Activated CD4-positive, alpha-beta memory T cell treated with anti-CD3 and anti-CD28 coated beads, Interleukin-2, amount 10 ng/mL, durations not matched to agents 7 days and 5 days (primary cell): ENCODE measurements at places on chromosomes 5 and 9.

- no peaks in the 10 kb centered on the region for H3K36me3 ChIP-seq
- no peak overlapping the region for H3K4me3 ChIP-seq
- H3K27me3 ChIP-seq, result no peaks in the 10 kb centered on the region
Measured at GRCh38 chr9:10674586-10674985, 61.8 kb upstream of the PTPRD start.

DNA sequence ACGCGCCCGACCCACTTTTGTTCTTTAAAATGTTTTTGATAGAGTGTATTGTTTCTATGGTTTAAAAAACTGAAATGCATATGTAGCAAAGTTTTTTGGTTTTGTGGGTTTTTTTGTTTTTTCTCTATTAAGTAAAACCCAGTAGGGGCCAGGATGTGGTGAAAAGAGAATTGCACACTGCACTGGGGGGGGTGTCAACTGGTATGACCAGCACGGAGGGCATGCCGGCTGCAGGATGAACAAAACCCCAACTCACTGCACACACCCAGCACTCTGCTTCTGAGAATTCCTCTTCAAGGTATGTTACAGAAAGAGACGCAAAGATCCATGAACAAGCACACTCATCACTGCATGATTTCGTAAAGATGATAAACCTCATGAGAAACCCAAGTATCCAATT, 75.0 kb downstream of the STK10 start:
- H3K4me3 ChIP-seq, result peak overlapping the region; percentile 74
- peaks cover 88% of the 10 kb centered on the region for H3K4me1 ChIP-seq
- no peaks in the 10 kb centered on the region for H3K27me3 ChIP-seq
- H3K27ac ChIP-seq, result peak overlapping the region; percentile 99
- peak; percentile 92 for DNase-seq
- H3K36me3 ChIP-seq, result peaks cover 78% of the 10 kb centered on the region

DNA sequence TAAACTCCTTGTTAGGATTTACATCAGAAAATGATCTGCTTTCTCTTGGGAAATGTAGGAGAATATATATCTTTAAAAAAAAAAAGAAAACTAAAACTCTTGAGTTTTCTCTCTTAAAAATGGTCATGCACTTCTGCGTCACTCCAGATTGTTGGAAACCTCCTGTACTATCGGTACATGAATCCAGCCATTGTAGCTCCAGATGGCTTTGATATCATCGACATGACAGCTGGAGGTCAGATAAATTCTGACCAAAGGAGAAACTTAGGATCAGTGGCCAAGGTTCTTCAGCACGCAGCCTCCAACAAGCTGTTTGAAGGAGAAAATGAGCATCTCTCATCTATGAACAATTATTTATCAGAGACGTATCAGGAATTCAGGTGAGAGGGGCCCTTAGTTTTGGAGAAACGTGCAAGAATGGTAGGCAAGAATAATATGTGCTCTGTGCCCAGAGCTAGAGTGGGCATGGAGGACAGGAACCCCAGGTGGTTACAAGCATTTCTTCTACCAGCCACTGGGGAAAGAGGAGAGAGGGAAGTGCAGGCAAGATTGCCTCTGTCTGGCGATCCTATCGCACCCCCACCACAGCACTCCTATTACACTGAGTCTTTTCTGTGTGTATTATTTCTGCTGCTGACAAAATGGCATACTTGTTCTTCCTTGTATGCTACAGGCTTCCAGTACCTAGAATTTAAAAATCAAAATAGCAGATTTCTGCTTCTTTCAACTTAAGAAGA, 41.4 kb upstream of the F2R start:
- peaks cover 80% of the 10 kb centered on the region for H3K36me3 ChIP-seq
- DNase-seq, result no peak
- H3K4me1 ChIP-seq, result no peaks in the 10 kb centered on the region
- H3K27me3 ChIP-seq, result no peaks in the 10 kb centered on the region
- H3K4me3 ChIP-seq, result no peak overlapping the region

DNA sequence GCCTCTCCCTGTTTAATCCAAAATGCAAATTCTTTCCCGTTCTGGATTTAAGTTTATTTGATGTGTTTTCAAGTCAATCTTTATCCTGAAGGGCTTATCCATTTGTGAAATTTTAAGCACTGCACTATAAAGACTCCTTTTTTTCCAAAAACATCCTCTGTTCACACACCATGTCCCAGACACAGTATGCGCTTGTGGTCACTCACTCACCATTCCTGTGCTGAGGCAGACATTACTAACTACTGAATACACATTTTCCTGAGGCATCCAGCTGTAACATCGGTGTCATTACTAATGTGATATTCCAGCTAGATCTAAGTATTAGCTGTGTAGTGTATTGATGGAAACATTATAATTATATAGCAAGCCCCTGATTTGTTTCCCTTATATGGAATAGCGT, 298.4 kb downstream of the KCTD16 start:
- no peak overlapping the region for H3K4me3 ChIP-seq
- no peaks in the 10 kb centered on the region for H3K36me3 ChIP-seq
- DNase-seq, result no peak

GRCh38 chr9:111744363-111744762, 50.4 kb downstream of the SHOC1 start:
- no peaks in the 10 kb centered on the region for H3K27me3 ChIP-seq
- H3K27ac ChIP-seq, result no peak overlapping the region
- H3K4me3 ChIP-seq, result no peak overlapping the region
- no peak for DNase-seq
- H3K4me1 ChIP-seq, result peaks cover 4% of the 10 kb centered on the region

GRCh38 chr9:87198716-87199115, 251.4 kb upstream of the GAS1 start:
- H3K27ac ChIP-seq, result no peak overlapping the region
- H3K4me1 ChIP-seq, result no peaks in the 10 kb centered on the region
- H3K27me3 ChIP-seq, result peaks cover 17% of the 10 kb centered on the region
- no peak overlapping the region for H3K4me3 ChIP-seq
- DNase-seq, result no peak

DNA sequence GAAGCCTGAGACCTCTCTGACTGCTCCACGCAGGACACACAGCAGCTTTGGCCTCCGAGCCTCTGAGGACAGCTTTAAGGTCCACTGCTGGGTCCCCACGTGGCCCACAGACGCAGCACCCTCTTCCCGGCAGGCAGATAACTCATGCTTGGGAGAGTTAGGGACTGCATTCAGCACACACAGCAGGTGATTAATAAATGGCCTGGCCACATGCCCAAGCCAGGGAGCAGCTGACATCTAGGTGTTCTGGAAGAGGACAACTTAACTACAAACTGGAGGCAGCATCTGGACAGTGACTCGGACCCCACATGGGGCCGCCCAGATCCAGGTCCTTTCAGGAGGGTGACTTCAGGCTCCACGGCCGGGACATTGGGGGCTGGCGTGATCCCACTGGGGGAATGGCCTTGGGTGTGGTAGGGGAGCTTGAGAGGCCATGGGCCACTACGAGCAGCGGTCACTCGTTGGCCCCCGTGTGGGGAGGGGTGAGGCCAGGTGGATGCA, 11.3 kb downstream of the NINJ1 start:
- H3K4me1 ChIP-seq, result peaks cover 37% of the 10 kb centered on the region
- H3K27me3 ChIP-seq, result no peaks in the 10 kb centered on the region
- H3K27ac ChIP-seq, result no peak overlapping the region
- no peak overlapping the region for H3K4me3 ChIP-seq
- DNase-seq, result no peak

DNA sequence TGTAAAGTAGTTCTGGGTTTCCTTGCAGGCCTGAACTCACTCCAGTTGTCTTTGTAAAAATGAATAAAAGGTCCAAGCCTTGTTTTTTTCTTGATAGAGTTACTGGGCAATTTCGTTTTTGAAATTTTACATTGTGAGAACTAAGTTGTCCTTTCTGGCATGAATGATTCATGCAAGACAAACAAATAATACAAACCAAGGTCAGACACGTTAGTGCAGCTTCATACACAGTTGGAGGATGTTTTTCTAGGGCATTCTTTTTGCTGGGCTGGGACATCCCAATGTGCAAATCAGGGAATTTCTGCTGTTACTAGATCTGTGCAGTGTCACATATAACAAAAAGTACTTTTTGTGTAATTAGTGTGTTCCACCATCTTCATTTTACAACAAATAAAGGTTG, 96.0 kb downstream of the MEGF10 start:
- no peak for DNase-seq
- no peaks in the 10 kb centered on the region for H3K4me1 ChIP-seq
- peaks cover 11% of the 10 kb centered on the region for H3K27me3 ChIP-seq
- H3K27ac ChIP-seq, result no peak overlapping the region
- H3K4me3 ChIP-seq, result no peak overlapping the region
- no peaks in the 10 kb centered on the region for H3K36me3 ChIP-seq

DNA sequence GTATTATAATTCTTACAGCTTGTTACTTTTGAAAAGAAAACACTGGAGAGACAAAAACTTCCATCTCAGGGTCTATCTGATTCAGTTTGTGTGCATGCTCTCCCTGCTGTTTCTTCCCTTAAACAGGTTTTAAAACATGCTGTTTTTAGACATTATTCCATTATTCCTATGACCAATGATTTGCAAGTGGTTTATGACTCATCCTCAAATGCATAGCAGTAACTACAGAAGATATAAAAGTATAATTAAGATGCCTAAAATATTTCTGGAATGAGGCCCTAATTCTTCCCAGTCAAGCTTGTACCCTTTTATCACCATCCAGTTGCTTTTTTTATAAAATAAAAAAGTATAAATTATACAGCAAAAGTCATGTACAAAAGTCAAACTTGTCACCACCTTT, 3.7 kb downstream of the DTWD2 start:
- DNase-seq, result no peak
- no peaks in the 10 kb centered on the region for H3K27me3 ChIP-seq
- peaks cover 13% of the 10 kb centered on the region for H3K4me1 ChIP-seq

DNA sequence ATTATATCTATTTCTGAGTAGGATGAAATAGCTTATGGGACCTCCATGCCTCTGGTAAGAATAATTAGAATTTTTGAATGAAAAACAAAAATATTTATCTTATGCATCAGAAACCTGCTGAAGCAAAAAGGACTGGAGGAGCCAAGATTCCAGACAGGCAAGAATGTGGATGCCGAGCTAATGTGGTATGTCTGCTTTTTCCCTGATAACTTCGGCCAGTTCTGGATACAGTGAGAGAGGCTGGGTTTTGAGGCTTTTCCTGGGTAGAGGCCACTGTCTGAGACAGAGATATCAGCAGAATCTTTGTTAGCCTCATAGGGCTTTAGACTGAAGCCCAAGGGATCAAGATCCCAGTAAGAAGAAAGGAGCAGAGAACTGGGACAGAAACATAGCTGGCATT, 5.2 kb upstream of the CTNND2 start:
- H3K4me1 ChIP-seq, result peaks cover 3% of the 10 kb centered on the region
- no peak overlapping the region for H3K4me3 ChIP-seq
- no peak for DNase-seq
- no peaks in the 10 kb centered on the region for H3K36me3 ChIP-seq
- H3K27me3 ChIP-seq, result peaks cover 16% of the 10 kb centered on the region

- no peak for DNase-seq
- H3K27ac ChIP-seq, result no peak overlapping the region
- H3K4me3 ChIP-seq, result no peak overlapping the region
- H3K36me3 ChIP-seq, result no peaks in the 10 kb centered on the region
Measured at GRCh38 chr5:114317751-114318150, 44.1 kb upstream of the KCNN2 start.

- no peaks in the 10 kb centered on the region for H3K36me3 ChIP-seq
- no peaks in the 10 kb centered on the region for H3K27me3 ChIP-seq
- peaks cover 8% of the 10 kb centered on the region for H3K4me1 ChIP-seq
- H3K4me3 ChIP-seq, result no peak overlapping the region
Measured at GRCh38 chr9:125831616-125832015, 84.4 kb downstream of the PBX3 start.

DNA sequence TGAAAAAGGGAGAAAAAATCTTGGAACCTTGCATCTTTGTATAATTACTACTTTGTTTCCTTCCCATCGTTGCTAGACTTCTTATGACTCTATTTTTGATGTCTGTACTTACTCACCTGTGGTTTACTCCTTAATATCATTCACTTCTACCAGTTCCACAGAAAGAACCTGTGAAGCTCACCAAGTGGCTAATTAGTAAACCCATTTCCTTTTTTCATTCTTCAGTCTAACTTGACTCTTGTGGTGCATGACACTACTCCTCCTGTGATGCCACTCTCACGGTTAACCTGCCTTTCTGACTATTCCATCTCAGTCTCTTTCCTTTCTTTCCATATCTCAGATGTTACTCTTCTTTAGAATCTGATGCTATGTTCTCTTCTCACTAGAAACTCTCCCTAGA, 14.6 kb downstream of the RECK start:
- no peak overlapping the region for H3K4me3 ChIP-seq
- DNase-seq, result no peak
- H3K4me1 ChIP-seq, result no peaks in the 10 kb centered on the region

DNA sequence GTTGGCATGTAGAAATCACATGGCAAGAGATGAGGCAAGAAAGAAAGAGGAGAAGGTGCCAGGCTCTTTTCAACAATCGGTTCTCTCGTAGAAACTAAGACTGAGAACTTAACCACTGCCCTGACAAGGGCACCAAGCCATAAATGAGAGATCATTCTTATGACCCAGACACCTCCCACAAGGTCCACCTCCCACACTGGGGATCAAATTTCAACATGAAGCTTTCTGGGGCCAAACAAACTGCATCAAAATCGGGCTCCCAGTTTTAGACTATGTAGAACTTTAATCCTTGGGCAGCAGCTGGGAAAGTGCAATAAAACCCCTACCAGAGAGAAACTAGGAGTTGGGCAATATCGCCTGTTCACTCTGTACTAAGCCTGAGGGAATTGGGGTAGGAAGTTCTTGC, 150.2 kb upstream of the CCDC152 start:
- no peaks in the 10 kb centered on the region for H3K36me3 ChIP-seq
- peaks cover 28% of the 10 kb centered on the region for H3K27me3 ChIP-seq
- no peak for DNase-seq
- no peak overlapping the region for H3K27ac ChIP-seq
- H3K4me1 ChIP-seq, result no peaks in the 10 kb centered on the region
- H3K4me3 ChIP-seq, result no peak overlapping the region

- peaks cover 4% of the 10 kb centered on the region for H3K4me1 ChIP-seq
- DNase-seq, result no peak
- H3K36me3 ChIP-seq, result no peaks in the 10 kb centered on the region
- no peak overlapping the region for H3K4me3 ChIP-seq
Measured at GRCh38 chr5:143713047-143714003, 98.6 kb upstream of the HMHB1 start.

DNA sequence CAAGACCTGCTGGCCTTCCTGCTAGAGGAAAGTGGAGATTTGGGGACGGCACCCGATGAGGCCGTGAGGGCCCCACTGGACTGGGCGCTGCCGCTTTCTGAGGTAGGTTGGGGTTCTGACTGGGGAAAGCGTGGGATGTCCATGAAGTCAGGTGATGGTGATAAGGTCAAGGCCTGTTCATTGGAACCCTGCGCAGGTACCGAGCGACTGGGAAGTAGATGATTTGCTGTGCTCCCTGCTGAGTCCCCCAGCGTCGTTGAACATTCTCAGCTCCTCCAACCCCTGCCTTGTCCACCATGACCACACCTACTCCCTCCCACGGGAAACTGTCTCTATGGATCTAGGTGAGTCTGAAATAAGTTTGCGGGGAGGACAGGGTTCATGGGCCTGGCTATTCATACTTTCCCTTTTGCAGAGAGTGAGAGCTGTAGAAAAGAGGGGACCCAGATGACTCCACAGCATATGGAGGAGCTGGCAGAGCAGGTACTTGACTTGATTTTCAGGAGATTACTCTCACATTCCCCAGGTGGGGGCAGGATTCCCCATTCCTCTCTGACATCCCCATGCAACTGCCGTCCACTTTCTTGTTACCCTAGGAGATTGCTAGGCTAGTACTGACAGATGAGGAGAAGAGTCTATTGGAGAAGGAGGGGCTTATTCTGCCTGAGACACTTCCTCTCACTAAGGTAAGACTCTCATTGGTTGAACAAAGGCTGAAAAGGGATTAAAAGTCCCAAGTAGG, 505 bp downstream of the CREB3 start:
- peaks cover 41% of the 10 kb centered on the region for H3K36me3 ChIP-seq
- no peak overlapping the region for H3K4me3 ChIP-seq
- no peaks in the 10 kb centered on the region for H3K27me3 ChIP-seq
- H3K27ac ChIP-seq, result peak overlapping the region; percentile 89
